ENCODE measurements at places on chromosomes 12 and 14.

- no peak for DNase-seq
These were observed 257.2 kb upstream of the FOXN3 start for GRCh38 chr14:89674240-89674639.

GRCh38 chr14:100034961-100035500 lies 30.2 kb upstream of the EVL start:
- no peak for DNase-seq

DNA sequence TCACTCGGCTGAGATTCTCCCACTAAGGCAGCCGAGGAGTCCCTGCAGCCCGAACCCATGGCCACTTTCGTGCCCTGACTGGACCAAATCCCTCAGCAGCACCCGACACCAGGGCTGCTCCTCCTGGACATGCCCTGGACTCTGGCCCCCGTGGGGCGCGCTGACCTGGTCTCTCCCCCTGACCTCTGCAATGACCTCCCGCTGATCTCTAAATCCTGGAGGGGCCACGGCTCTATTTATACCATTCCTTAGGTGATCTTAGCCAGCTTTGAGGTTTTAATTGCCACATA lies 148.4 kb downstream of the PIWIL1 start:
- no peak for DNase-seq

- no peak for DNase-seq
These were observed 380.5 kb downstream of the EMP1 start for GRCh38 chr12:13576935-13577500.

DNA sequence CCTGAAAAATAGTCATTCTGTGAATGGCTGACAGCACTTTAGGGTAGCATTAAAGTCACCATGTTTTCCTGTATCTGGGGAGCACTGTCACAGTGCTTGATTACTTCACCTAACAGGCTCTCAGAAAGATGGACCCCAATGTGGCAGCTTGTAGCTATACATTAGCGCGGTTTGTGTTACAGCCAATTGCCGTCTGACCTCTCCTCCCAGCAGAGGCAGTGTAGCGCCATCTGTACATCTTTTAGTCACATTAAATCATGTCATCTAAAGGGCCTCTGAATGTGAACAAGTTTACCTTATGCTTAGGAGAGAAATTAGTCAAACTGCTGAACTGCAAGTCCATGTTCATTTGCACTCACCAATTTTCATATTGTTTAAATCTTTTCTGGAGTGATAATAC lies 113.7 kb downstream of the LMO3 start:
- DNase-seq: no peak

DNA sequence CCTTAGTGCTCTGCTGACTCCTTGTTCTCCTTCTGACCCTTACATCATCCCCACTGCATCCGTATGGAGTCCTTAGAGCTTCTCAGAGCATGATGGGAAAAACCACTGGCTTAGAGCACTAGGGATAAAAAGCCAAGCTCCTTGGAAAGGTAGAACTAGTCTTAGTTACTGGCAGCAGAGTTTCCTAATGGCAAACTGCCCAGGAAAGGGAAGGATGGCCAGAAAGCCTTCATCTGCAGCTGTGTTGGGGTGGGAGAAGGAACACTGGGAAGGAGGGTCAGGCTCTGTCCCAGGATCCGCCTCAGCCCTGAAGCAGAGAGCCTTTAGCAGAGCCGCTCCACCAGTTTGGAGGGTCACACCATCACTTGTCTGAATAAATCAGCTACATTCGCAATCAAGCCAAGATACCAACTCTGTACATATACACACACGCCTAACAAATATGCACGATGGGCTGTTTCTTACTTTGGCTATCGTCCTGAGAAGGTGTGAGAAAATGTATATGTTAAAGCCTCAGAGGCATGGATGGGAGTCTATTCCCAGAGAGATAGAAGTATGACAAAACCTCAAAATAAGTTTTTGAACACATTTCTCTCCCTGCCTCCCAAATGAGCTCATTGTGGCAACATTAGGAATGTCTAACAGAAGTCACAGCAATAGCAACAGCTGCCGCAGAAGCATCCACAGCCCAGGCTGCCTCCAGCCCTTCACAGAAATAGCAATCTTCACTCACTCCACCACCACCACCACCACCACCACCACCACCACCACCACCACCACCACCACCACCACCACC lies 18.6 kb upstream of the GALNT8 start:
- DNase-seq: no peak

GRCh38 chr12:6602526-6602925 lies 4.7 kb downstream of the CHD4 start:
- DNase-seq: no peak

- no peak for DNase-seq
These were observed 19.9 kb upstream of the GPR68 start for GRCh38 chr14:91264151-91265150.

GRCh38 chr12:10220398-10221077 lies 7.9 kb downstream of the GABARAPL1 start:
- no peak for DNase-seq

DNA sequence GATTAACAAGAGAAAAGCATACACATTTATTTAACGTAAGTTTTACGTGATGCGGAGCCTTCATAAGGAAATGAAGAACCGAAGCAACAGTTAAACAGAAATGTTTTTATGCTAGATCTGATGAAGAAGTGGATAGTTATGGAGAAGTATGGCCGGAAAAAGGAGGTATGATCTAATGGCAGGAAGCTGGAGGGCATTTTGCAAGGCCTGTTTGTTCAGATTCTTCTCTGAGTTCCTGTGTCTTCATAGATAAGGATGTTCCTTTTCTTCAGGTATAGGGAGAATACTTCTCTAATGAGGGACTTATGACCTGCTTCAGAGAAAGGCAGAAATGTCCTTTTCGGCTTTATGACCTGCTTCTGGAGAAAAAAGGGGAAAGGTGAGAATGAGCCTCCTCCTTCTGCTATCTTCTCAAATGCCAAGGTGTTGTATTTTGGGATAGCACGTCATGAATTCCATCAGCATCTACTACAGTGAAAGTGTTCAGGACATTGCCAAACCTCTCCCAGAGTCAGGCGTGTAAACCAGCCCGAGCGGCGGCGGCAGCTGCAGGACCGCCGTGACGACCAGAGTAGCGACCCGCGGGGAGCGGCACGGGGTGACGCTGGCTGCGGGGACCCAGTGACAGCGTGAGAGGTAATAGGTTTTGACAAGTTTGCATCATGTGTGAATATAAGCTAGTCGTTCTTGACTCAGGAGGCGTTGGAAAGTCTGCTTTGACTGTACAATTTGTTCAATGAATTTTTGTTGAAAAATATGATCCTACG lies 33.7 kb upstream of the SGPP1 start:
- DNase-seq: no peak

- no peak for DNase-seq
These were observed 79.9 kb upstream of the TMTC1 start for GRCh38 chr12:29863665-29864064.

- DNase-seq: no peak
These were observed 296.4 kb downstream of the DPF3 start for GRCh38 chr14:72597252-72598233.

- DNase-seq: no peak
These were observed 7.9 kb downstream of the NRIP2 start for GRCh38 chr12:2826721-2827515.

DNA sequence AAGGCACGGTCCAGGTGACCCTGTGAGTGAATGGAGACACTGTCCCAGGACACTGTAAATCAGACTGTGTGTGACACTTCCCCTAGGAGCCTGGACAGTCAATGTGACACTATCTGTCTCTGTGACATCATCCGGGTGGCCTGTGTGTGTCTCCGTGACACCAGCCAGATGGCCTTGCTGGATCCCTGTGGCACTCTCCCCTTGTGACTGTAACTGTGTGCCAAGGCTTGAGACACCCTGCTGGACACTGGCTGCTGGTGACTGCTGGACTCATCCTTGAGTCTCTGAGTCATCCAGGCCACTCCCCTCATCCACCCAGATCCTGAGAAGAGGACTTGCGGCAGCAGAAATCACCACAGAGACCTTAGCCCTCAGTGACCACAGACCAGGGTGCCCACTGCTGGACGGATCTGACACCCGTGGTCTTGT lies 51.6 kb downstream of the MVK start:
- no peak for DNase-seq

GRCh38 chr12:105912882-105913678 lies 225.7 kb downstream of the NUAK1 start:
- no peak for DNase-seq

- no peak for DNase-seq
These were observed 8.7 kb downstream of the TCTN1 start for GRCh38 chr12:110622582-110622981.

GRCh38 chr14:104895207-104895785 lies 29.4 kb upstream of the PLD4 start:
- DNase-seq: no peak

DNA sequence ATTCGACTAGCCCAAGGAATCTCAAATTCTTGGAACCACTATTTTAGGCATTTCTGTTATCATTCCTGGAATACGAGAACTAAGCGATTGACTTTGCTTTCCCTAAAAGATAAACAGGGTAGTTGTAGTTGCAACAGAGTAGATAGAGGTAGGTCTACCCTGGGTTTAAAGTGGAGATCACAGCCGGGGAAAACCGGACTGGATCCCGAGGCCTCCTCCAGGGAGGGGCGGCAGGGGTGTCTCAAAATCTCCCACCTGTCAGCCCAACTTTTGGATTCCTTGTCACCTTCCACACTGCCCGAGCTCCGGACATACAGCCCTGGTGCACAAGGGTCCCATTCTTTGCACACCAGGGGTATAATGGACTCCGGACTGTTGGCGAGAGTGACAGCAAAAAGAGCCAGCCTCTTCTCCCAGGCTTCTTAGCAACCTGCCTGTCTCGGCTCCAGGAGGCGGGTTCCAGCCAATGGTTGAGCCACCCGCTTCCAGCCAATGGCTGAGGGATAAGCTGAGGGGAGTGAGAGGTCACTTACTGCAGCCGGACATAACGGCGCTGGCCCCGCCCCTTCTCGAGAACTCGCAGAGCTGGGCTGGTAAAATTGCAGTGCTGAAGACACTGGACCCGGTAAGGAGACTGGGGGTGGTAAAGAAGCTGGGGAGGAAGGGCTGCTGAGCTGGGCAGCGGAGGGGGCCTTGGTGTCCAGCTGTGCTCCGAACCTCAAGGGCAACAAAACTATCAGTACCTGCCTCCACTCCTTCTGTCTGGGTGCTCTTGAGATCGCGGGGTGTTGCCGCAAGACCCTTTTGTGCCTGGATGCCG lies at the start of gene SUOX:
TSS of gene SUOX (plus strand) at position 562 of the 820 bp plus-strand sequence. CDS start 4,946 bp downstream, outside the sequence.
- DNase-seq: peak; percentile 53

GRCh38 chr14:97415907-97416306 lies 618.7 kb downstream of the VRK1 start:
- no peak for DNase-seq

DNA sequence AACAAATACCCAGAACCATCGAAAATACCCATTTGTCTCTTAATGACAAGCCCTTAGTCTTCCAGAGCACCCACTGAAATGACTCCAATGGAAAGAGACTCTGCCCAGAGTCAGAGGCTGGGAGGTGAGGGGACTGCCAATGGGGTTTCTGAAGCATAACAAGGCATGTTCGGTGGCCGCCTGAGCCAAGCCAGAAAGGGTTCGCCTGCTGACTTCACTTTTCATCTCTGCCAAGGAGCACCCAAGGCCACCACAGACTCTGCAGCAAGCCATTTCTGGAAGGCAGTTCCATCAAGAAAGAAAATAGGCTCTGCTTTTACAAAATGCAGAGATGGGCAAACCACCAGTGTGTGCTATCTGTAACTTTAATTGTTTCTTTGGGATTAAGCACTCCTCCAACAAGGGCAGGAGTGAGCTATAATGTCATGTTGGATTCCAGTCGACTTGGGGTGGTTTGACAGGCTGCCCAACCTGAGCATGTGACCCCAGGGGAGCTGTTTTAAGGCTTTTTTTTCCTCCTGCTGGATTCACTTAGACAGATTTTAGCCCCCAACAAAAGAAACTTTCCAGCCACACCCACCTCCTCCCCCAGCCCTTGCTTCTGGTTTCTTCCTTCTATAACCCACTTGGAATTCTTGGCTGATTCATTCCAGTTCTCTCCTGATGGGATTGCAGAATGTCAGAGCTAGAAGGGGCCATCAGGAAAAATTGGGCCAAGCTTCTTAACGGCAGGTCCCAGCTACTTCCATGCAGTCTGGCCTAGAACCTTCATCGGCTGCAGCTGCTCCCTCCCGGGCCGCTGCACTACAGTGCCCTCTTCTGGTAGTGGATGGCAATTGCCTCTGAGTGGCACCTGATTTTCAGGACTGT lies 24.1 kb downstream of the CKAP4 start:
- DNase-seq: peak; percentile 35

- DNase-seq: no peak
These were observed 93.7 kb upstream of the PRICKLE1 start for GRCh38 chr12:42683266-42683665.

DNA sequence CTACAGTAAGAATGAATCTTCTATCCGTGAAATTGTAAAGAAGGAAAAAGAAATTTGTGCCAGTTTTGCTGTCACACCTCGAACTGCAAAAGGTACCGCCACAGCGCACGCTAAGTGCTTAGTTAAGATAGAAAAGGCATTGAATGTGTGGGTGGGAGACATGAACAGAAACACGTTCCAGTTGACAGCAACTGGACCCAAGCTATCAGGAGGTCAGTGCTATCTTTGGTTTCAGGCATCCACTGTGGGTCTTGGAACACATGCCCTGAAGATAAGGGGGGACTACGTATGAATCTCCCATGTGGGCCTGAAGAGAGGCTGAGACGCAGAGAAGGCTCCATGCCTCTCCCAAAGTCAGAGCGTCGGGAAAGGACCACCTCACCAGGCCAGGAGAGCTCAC lies 9.8 kb downstream of the IFFO1 start:
- DNase-seq: no peak

DNA sequence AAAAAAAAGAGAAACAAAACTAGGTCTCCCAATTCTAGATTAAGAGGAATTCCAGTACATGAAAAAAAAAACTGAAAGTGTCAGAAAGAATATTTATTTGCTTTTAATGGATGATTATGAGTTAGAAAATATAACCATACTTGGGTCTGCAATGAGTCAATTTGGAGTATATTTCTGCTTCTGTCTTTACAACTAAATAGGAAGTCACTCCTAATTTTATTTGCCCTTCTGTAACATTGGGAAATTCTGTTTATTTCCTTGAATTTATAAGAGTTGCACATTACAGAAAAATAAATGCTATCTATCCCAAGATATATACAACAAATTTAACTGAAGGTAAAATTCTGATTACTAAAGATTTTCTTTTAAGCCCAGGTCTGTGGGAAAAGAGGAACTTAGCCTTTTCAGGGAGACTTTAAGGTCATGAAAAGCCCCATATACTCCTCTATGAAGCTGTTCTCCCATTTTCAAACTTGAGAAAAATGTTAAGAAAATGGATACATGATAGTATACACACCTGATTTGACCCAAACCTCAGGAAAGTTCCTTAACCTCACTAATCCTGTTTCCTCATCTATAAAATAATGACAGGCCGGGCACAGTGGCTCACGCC lies 7.2 kb downstream of the SINHCAF start:
- DNase-seq: no peak

DNA sequence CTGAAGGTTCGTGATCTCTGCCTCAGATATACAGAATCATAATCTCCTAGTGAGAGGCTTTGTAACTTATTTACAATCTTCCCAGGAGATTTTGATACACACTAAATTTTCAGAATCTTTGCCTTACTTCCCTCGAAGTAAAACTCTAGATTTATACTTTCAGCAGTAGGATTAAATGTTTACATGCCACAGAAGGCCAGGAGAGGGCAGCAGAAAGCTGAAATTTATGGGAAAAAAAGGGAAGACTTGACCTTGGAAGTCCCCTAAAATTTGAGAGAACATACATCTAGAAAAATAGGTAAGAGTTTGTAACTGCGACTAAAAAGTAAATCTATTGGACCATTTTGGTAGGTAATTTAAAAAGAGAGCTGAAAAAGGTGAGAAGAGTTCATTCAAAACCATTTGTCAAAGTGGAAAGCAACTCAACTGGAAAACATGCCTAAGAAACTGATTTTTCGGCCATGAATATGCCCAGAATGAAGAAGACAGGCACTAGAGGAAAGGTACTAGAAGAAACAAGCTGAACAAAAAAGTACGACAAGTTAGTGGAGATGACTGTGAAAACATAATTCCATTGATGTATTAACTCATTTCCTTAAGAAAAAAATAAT lies 242.0 kb upstream of the MDGA2 start:
- DNase-seq: no peak

Data from bone marrow (tissue), 2 donors.